Suprapubic skin (tissue), 4 donors: ENCODE measurements at places on chromosomes 3 and 15. TPM values are rescaled to one million over a fixed set of nuclear protein-coding genes. Genes with fewer than 3 reads are reported as not detected.

The IL20RB gene
- 218 TPM for total RNA-seq

The SH2D7 gene
- not detected for total RNA-seq

The ZBED2 gene
- total RNA-seq: not detected

The WDR93 gene
- not detected for total RNA-seq

The NR2E3 gene
- 0.48 TPM for total RNA-seq

The MOBP gene
- not detected for total RNA-seq

The NR1D2 gene
- 40.0 TPM for total RNA-seq

The EPB42 gene
- total RNA-seq: not detected

The MEIS2 gene
- 14.3 TPM for total RNA-seq

The KLHL40 gene
- total RNA-seq: not detected

The PTX3 gene
- 22.4 TPM for total RNA-seq

The PPP4R2 gene
- 34.8 TPM for total RNA-seq

The ATP10A gene
- total RNA-seq: 7.1 TPM

The MESP1 gene
- total RNA-seq: 0.49 TPM

DNA sequence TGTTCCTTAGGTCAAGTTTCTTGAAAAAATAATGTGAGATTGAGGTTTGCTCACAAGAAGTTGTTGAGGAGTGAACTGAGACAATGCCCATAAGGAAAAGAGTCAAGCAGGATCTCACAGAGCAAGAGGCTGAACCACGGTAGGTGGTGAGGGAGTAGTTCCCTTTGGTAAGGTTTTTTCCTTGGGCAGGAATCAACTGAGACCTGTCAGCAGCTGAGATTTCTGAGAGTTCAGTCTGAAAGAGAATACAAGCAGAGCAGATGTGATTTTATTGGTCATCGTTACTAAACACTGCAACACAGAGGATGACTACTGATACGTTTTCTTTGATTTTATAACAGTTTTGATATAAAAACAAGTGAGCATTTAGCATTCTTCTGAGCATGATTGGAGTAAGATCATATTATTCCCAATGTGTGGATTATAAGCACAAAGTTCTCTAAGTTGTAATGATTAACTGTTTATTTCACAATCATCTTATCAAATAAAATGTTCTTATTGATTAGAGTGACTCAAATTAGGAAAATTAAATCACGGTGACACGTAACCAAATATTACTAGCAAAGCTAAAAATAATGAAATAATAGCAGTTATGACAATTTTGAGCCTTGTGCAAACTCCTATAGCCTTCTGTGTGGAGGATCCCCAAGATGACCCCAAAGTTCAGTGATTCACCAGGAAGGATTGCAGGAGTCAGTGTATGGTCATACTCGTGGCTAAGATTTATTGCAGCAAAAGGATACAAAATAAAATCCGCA lies 346.2 kb upstream of the ZNF717 start:
- no peak for DNase-seq

- DNase-seq: no peak
Observed at GRCh38 chr3:94098452-94098851, 35.6 kb downstream of the NSUN3 start.

GRCh38 chr15:91967935-91968606 lies 114.6 kb downstream of the SLCO3A1 start:
- DNase-seq: no peak

- DNase-seq: no peak
Observed at GRCh38 chr3:115520651-115521245, 102.6 kb upstream of the GAP43 start.

GRCh38 chr3:5197470-5198312 lies 10.2 kb downstream of the EDEM1 start:
- DNase-seq: no peak

- no peak for DNase-seq
Observed at GRCh38 chr15:89184357-89184756, 37.0 kb downstream of the RLBP1 start.

DNA sequence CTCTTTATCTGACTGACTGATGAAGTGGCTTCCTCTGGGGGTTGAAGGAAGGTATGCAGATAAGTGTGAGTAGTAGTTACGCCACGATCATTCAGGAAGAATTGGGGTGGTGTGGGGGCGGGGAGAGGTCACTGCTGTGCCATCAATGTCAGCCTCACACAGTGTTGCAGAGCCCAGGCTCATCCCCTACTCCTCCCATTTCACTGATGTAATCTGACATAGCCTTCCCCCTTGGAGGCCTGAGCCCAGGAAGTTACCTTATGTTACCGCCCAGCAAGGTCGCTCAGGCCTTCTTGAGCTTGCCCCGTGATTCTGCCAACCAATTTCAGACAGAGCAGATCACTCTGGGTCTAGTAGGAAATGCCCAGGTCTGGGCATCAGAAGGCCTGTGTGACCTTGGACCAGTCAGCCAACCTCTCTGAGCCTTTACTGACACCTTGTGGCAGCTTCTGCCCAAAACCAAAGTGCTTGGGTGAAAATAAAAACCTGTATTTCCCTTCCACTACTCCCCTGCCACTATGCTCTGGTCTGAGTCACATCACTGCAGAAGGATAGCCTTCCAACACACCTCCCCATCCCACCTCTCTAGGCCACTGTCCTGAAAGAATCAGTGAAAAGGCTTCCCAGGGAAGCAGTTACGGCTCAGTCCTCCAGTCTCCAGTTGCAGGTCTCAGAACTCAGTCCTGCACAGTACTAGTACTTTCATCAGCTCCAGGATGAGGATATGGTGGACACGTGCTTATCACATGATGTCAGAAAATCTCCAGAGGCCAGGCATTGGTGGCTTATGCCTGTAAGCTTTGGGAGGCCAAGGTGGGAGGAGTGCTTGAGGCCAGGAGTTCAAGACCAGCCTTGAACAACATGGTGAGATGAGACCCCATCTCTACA lies 28.1 kb upstream of the INSYN1 start:
- no peak for DNase-seq

DNA sequence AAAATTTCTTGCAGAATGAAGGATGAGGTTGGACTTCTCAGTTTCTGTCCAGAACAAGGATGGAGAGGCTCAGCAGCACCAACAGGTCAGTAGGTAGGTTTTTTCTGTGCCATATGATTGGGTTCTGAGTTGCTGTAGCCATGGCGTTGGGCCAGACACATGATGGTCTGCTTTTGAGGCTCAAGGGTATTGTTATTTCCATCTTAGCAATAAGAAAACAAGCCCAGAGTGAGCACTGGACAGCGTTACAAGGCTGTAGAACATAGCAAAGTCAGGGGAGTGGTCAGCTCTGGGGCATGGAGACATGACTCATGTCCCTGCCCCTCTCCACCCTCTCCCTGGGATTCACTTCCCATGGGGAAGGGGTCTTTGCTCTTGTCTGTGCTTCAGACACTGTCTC lies 137.6 kb upstream of the TOPAZ1 start:
- DNase-seq: no peak

GRCh38 chr3:17412950-17413530 lies 329.4 kb downstream of the TBC1D5 start:
- no peak for DNase-seq

GRCh38 chr3:76367281-76367680 lies 581.9 kb upstream of the ZNF717 start:
- DNase-seq: no peak

DNA sequence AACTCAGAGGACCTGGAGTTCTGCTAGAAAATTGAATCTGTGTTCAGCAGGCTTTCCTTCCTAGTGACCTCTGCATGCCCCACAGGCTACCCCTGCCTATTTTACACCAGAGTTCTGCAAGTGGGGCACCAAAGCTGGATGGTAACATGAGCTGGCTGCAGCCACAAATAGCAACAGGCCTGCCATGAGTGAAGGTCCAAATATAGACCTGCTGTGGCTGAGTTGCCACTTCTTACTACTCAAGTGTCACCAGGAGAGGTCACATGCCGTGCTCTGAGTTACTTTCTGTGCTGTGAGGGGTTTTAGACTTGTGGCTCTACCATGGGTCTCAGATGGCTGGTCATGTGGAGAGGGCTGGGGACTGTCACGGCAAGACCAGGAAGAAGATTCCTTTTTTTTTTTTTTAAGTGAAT lies at the start of gene FSD2:
Gene FSD2 (minus strand): TSS at position 76 of the 413 bp plus-strand sequence. CDS start 18,679 bp downstream, outside the sequence.
- no peak for DNase-seq

DNA sequence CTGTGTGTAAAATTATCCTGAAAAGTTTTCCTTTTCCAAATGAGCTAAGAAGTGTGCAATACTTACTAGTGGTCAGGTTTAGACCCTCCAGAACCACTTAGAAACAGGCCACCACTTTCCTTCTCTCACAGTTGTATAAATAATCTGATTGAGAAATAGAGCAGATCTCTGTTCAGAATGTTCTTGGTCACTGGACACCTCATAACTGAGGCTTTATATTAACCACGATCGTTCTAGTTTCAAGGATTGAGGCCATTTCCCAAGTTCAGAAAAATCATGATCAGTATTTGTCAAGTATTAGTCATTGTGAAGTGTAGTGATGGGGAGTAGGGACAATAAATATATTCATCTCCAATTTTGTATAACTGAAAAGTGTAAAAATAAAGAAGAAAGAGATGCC lies 1.0 kb upstream of the MAP3K13 start:
- no peak for DNase-seq

DNA sequence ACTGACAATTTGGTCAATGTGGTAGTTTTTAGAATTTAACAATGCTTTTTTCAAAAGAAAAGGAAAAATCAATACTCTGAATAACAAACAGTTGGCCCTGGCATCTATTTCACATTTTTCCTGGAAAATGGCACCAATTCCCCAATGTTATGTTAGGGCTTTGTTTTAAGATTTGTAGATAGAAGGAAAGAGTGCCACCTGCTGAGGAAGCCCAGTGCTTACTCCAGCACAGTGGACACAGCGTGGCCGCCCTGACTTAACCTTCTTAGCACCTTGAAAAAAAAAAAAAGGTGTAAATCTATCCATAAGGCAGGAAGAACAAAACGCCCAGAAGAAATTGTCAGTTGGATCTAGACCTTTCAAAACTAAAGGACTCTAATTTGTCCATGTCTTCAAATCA lies 110.7 kb upstream of the CNTN4 start:
- DNase-seq: no peak

DNA sequence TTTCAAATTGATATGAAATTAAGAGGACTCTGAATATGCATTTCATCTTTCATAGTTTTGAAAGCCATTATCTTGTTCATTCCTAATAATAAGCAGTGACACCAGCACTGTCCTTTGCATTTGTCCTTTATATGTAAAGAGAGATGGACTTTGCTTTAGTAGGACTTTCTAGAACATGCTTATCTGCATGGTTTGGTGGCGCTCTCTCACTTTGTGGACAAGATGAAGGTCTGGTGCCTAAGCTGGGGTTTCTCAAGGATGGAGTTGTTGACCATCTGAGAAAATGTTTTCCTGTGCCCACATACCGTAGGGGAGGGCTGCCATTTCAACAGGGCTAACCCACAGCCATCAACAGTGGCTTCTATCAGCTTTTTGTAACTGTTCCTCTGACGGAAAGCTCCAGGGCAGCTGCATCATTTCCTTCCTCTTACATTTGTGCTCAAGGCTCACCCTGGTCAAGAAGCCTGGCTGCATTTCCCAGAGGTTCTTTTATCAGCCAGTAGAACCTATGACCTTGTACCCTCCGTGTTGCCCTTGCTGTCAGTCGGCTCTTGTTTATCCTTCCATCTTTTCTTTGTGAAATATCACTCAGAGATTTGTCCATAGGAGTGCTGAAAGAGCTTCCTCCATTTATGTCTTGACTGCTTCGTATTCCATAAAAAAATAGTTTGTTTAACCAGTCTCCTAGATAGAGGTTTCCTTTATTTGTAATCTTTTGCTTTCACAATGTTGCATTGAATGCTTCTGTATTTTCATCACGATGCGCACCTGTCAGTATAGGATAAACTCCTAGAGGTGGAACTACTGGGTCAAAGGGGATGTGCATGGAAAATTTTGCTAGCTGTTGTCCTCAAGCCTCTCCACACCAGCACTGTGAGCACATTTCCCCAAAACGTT lies 44.6 kb downstream of the ABHD2 start:
- no peak for DNase-seq

DNA sequence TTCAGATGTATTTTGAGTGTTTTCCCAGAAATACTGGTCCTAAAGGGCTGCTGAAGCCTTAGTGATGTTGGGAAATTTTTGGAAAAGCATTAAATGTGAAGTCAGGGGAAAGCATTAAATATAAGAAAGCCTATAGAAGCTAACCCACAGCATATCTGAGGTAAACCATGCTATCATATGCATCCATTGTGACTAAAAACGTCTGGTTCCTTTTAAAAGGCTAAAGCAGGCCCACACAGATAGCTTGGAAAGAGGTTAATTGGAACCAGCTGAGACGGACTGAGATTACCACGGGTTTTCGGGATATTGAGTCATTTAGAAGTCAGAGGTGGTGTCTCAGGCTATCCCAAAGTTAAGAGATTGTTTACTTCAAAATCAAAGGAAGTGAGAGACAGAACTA lies 78.2 kb downstream of the CYP19A1 start:
- DNase-seq: no peak

GRCh38 chr3:150538324-150539208 lies 7.7 kb downstream of the SERP1 start:
- DNase-seq: no peak

DNA sequence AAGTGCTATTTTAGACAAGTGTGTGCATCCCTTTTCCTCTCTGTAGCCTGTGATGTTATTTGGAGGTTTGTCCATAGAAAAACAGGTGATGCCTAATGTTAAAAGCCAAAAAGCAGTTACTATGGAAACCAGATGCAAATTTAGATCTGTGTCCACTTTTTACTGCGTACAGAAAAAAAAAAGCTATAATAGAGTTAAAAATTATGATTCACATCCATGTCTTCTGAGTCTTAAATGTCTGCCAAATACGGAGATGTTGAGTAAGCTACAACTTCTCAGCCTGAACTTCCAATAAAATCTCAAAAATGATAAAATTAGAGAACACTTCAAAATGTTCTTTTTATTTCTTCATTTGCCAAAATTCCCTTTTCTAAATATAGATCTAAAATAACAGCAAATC lies 74.2 kb upstream of the GAP43 start:
- DNase-seq: no peak

- no peak for DNase-seq
Observed at GRCh38 chr15:94395640-94396039, 164.3 kb downstream of the MCTP2 start.

GRCh38 chr3:67783281-67784250 lies 129.2 kb upstream of the SUCLG2 start:
- no peak for DNase-seq

DNA sequence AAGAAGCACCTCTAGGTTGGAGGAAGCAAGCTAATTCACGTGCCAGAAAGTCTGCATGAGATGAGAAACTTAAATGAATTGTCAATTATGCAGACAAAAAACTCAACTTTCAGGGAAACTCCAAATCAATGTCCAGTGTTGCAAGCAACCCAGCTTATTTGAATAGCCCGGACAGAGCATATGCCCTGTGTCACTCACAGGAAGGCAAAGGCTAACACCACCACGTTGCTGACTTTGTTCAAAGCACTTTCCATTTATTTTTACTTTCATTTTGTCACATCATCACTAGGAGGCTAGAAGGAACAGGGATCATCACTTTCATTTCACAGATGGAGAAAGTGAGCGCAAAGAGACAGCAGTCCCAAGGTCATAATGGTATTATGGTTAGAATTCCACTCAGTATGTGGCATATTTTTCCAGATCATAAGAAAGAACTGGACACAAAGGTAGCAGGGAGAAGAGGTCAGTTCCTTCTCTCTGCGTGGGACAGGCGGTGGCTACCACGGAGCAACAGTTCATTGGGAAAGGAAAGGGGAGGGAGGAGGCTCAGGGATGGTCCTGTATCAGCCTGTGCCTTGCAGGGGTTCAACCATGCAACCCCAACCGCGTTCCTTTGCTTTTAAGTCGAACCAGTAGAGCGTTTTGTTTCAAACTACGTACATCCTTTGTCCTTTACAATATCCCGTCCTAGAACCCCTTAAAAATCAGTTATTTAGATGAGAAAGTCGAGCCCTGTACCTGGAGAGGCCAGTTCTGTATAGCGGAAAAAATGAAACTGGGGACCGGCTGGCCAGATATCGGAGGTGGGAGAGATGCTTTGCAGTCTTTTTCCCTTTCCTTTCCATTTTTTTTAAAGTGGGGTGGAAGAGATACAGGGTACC lies 1.1 kb downstream of the HEG1 start:
- DNase-seq: no peak
